ENCODE measurements at places on chromosomes 1 and 21.

DNA sequence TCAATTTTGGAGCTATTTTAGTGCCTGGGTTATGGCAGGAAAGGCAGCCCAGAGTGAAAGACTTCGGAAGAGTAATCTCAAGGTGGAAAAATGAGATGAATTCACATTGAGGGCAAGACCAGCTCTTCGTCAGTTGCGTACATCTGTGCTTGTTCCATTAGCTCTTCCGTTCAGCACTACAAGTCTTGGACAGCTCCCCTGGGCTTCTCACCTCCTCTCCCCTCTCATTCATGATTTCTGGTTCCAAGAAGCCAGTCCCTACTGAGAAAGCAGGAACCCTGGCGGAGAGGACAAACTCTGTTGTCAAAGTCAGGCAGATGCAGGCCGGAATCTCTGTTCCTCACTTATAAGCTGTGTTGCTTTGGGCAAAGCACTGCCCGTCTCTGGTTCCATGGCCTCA is 76.5 kb downstream of the ACTL8 start:
- no peak for DNase-seq

DNA sequence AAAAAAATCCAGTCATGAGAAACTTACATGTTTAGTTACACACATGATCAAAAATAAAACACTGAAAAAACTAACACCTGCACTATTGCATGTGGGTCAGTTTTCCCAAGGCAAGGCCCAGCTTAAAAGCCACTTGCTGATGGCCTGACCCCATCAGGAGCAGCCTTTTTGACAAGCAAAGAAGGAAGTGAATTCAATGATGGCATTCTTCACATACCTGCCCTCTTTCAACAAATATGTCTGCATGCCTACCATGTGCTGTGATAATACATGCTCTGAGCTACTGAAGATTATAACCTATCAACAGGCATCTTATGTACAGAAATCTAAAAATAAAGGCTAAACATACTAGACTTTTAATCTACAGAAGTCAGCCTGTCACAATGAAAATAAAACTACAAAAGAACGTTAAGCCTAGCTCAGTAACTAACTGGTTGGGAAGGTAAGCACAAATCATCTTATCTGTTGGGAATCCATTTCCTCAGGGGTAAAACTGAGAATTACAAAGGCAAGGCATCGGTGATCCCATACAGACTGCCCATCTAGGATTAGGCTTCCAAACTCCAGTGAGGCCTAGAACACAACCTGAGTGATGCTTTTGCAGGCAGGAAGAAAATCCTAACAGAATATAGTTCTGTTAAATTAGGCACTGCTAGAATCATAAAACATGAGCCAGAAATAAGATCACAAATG is 14.5 kb downstream of the SORT1 start:
- no peak for DNase-seq

DNA sequence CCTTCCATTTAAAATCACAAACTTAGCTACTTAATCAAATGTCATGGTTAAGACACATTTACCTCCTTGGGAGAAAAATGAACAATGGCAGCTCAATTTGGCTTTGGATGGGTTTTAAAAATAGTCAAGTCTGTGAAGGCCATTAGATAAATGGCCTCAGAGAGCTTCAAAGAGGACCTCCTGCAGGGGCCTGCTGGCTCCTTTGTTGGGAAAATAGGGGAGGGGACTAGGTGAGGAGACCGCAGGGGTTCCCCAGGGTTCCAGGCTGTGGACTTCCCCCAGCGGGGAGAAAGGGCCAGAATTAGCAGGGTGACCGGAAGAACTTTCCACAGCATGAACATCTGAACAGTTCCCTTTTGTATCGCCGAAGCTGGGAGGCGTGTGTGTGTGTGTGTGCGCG is 3.4 kb upstream of the AJAP1 start:
- no peak for DNase-seq

- no peak for DNase-seq
These were observed 75.9 kb downstream of the VWA5B1 start for GRCh38 chr1:20366463-20367115.

DNA sequence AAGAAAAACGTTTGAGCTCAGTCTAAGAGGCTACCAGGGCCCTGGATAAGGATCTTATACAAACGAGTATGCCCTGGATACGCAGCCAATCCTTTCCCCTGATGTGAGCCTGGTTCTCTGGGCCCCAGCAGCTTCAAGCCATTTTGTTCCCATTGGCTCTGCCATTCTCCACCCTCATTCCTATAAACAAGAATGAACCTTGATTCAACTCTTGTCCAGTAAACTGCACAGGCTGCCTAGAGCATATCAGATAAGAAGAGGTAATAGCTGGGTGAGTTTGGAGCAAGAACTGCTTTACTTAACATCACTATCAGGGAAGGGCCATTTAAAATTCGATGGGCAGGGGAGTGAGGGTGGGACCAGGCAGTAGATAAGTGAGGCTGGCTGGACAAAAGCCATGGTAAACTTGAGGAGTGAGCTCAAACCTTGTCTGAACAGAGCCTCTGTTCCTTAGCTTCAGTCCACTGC is 11.3 kb downstream of the BTG2 start:
- DNase-seq, result no peak

DNA sequence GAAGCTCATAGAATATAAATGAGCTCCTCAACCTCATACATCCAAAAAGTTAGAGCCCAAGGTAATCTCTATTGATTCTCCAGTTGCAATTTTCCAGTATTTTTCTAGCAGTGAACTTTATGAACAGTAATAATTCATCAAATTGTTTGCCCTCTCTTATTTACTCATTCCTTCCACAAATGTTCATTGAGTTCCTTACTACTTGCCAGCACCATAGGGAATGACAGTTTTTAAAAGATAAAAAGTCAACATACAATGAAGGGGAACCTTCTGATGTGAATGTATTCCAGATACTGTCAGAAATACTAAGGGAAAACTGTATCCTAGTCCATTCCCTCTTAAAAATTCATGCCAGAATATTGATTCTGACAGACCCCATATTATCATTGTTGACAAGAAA is 277.0 kb upstream of the C1orf87 start:
- DNase-seq, result no peak

DNA sequence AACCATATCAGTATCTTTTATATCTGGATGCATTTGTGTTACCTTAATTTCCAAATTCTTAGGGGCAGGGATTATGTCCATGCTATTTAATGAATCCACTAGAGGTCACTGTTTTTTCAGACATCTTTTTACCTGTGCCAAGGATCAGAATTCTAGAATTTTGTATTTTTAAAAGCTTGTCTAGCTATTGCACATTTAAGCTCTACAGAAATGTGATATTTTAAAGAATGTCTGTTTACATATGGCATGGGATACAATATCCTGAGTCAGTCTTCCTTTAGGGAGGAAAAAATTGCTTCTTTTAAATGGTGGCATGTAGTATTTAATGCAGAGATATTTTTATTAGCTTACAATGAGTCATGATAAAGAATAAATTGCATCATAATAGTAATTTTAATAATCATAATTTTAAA is 11.3 kb downstream of the RPAP2 start:
- peak; percentile 66 for DNase-seq

DNA sequence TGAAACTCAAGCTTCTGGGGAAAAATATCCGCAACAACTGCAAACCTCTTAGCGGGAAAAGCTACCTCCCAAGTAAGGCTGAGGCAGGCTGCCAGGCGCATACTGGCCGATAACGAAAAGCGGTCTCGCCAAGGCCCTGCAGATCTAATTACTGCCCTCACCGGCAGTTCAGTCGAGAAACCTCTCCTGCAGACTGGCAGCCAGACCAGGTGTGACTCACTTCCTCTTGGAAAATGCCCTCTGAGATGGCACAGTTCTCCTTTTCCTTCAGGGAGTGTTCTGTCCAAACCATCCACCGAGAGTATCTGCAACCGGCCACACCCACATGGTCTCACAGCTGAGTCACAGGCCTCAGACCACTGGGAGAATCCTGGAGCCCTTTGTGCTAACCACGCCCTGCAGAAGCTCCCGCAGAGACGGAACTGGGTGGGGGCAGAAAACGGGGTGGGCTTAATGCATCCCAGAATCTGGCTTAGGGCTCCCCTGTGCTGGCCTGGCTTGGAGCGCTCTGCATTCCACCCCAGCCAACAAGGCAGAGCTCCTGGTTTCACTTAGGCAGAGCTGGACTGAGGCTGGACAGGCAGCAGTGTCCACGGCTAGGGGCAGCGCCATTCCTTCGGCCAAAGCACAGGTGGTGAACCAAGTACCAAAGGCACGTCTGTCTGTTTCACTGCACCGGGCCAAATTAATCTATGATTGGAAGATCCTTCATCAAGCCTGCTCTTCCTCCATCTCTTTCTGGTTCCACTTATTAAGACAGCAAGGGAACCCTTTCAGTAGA is 1.2 kb downstream of the S100A10 start:
- no peak for DNase-seq

DNA sequence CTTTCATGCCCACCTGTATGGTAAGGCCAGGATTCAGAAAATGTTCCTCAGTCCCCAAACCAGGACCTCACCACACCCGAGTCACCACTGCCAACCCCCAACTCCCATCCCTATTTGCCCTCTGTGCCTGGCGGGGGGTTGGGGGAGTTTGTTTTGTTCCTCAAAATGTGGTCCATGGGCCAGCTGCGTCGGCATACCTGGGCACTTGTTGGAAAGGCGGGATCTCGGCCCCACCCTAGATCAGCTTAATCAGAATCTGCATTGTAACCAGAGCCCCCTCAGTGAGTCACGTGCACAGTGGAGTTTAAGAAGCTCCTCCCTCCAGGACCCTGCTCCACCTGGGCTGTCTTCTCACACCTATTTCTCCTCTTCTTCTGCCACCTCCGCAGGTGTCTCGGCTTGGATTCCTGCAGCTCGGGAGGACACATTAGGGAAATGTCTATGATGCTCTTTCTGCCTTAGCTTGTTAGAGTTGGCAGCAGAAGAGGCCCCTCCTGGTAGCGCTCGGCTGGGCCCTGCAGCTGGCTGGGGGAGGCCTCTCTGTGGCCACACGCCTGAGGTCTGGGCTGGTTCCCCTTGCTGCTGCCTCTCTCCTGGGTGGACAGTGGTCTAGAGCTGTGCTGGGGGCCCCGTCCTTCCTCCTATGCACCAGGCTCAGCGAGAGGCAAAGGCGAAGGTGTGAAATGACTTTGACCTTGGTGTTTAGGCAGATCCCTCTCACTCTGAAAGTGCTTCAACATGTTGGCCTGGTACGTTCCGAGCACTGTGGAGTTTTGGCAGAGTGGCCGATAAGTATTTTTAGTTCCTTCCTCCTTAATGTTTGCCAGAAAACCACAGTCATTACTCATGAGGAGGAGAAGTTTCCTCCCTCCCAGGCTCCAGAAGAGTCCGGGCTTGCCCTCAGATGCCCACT is 41.8 kb upstream of the CAMTA1 start:
- DNase-seq, result peak; percentile 84

DNA sequence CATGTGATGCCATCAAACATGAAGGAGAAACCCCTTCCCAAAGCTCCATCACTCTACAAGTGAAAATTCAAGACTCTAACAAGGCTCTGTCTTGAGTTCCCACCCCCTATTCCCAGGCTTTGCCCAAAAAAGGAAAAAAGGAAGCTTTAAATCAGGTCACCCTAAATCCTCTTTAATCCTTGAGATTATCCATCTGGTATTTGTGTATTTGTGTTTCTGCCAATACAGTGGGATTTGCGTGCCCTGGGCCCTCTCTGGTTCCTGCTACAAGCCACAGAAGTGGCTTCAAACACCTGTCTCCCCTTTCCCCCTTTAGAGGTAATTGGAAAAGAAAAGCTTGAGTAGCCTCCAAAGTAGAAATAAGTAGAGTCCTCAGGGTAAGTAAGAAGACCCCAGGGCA is 120.4 kb downstream of the EDEM3 start:
- no peak for DNase-seq

- no peak for DNase-seq
These were observed 156.4 kb upstream of the B3GALT2 start for GRCh38 chr1:193342811-193343210.

DNA sequence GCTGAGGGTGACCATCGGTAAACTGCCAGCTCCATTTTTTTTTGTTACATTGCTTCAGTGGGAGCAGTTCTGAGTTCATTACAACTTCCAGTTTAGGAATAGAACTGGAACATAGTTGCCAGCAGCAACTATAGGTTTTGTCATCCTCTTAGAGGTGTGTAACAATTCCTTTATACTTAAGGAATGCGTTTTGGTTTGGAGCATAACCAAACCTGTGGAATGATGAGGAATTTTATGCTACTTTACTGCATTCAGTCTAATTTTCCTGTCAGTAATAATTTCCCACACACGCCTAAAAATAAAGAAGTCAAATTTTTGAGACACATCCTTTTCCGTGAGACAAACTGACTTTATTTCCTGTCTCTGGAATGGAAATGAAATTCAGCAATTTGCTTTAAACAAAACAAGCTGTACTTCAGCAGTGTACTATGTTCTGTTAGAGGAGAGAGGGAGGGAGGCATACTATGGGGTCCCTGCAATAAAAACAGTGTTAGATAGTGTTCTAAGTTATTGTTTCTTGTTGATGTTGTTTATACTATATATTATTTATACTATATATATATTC is 4.8 kb upstream of the AMPD1 start:
- no peak for DNase-seq

DNA sequence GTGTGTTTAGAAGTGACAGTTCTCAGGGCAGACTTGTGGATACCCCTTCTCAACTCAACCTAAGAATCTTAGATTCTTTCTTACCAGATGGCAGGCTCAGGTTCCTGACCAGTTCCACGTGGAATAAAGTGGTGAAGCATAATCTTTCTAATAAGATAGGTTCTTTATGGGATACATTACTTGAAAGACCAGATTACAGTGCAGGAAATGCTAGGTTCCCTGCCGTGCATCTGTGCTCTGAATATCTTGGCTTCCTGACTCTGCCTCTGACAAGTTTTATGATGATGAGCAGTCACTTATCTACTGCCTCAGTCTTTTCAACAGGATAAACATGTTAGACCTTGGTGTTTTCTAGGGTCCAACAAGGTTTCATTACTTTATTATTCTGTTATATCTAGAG is 207.9 kb upstream of the CACYBP start:
- DNase-seq, result no peak

DNA sequence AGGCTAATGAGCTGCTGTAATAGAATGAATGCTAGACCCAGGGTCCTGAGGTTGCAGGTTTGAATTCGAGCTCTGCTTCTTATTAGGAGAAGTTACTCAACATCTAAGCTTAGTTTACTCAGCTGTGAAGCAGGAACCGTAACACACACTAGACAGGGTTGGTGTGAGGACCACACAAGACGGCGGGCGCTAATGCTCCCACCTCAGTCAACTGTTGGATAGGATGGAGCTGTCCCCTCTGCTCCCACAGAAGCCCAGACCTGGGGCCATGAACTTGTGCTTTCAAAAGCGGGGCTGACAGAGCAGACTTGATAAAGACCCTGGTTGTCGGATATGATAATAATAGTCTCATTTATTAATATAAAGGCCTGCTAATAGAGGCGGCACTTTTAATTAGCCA is 98.4 kb upstream of the CD34 start:
- no peak for DNase-seq

- DNase-seq, result no peak
These were observed 322.8 kb downstream of the TGFB2 start for GRCh38 chr1:218667781-218668516.

- no peak for DNase-seq
These were observed 15.4 kb upstream of the SLC5A9 start for GRCh38 chr1:48207131-48207530.

DNA sequence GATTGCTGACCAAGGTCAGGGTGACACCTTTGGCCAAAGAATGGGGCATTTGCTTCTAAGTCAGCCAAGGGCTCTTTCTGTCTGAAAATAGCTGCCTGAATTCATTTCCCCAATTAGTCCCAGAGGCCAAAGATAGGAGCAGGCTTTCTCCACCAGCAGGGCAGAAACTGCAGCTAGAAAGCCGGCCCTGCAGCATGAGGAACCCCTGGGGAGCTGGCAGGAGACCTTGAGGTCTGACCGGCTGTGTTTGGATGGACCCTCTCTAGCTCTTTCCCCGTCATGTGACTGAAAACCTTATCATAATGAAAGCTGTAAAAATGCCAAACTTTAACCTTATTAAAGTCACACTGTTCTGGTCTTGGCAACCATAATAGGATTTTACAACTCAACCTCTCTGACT is 93.4 kb downstream of the CD58 start:
- no peak for DNase-seq

Data from AML-193 (cell line).